ENCODE measurements at places on chromosomes 11 and 22.
A peak's percentile ranks its signal among the peaks of the same experiment; 100 is the strongest.

GRCh38 chr22:44604991-44605390, 97.0 kb upstream of the PRR5 start:
- DNase-seq: no peak

GRCh38 chr11:62857541-62857982, 18.2 kb upstream of the WDR74 start:
- no peak for DNase-seq

DNA sequence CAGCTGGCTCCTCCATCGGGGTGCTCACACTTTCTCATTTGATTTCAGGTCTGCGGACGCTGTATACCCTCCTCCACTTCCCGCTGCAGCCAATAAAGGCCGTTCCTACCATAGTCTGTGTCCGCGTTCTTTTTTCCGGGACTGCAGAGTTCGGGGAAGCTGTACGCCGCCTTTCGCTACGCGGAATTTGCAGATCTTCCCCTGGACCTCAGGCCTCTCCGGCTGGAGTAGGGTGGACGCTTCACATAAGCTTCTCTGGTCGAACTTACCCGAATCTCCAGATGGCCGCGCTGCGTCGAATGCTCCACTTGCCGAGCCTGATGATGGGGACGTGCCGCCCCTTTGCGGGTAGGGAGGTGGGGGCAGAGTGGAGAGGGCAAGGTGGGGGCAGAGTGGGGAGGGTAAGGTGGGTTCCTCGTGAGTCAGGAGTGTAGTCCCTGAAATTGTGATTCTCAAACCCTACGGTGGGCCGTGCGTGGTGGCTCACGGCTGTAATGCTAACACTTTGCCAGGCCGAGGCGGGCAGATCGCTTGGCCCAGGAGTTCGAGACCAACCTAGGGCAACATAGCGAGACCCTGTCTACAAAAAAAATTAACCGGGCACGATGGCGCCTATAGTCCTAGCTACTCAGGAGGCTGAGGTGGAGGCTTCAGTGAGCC, 617 bp downstream of the CSKMT start:
- peak; percentile 60 for DNase-seq

- DNase-seq: no peak
These were observed 531 bp downstream of the PIM3 start for GRCh38 chr22:49961005-49961600.

- DNase-seq: no peak
These were observed 15.9 kb downstream of the NEAT1 start for GRCh38 chr11:65438257-65439151.

DNA sequence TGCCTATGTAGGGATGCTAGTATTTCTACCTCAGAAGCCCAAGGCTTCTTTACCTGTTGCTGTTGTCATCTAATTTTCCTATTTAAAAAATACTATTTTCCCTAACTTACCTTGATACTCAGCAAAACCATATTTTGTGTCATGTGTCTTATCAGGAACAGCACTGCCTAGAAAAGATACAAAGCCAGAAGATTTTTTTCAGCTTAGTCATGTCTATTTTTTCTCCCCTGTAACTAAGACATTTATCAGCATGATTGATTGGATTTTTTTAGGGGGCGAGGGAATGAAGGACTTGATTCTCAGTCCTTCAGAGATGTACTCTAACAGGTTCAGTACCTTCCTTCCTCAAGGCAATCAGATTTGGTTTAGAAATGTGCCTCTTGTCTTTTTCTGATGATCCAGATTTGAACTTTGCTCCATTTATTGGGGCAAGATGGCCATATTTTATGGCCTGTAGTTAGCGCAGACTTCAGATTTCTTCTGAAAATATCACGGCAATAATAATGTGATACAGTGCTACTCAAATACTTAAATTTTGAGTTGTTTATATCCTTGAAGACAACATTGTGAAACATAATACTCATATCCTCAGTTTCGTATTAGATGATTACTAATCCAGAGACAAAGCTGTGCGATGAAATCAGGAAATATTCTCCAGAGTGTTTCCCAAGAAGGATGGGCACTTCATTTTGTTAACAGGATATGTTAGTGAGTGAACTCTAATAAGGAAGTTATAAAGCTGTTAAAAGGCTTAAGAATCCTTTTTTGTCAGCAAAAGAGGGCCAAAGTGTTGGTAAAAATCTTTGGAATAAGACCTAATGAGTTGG, 3.8 kb upstream of the PIK3IP1 start:
- no peak for DNase-seq

DNA sequence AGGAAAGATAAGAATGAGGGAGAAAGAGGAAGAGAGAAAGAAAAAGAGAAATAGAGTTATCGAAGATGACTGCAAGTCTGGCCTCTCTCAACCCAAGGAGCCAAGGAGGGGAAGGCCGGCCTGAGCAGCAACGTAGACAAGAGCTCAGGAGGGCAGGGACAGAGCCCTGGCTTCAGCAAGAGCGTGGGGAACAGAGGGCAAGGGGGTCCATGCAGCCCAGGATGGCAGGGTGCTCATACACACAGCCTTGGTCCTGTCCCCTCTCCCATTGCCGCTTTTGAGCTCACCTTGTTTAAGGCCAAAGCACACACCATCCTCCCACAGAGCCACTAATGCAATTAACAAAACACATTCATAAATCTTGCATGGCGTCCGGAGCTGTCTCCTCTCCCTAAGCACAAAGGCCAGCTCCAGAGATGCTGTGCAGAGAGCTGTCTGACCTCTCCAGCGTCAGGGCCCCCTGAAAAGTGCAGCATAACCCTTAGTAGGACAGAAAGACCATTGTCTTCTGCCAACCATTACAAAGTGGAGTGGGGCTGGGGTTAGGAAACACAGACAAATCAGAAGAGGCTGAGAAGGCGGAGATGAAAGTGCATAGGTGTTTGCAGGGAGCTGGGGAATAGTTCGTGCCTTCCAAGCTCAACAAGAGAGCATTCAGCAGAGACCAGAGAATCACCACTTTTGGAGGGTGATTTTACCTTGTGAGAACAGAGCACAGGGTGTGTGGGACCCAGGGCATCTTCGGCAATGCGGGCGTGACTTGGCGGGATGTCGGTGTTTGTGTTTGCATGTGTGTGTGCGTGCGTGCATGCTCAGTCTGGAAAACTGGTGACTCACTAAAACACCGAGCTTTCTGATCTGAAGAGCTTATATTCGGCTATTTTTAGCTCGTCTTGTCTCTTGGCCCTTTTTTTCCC, 28.2 kb upstream of the JAM3 start:
- DNase-seq: no peak

DNA sequence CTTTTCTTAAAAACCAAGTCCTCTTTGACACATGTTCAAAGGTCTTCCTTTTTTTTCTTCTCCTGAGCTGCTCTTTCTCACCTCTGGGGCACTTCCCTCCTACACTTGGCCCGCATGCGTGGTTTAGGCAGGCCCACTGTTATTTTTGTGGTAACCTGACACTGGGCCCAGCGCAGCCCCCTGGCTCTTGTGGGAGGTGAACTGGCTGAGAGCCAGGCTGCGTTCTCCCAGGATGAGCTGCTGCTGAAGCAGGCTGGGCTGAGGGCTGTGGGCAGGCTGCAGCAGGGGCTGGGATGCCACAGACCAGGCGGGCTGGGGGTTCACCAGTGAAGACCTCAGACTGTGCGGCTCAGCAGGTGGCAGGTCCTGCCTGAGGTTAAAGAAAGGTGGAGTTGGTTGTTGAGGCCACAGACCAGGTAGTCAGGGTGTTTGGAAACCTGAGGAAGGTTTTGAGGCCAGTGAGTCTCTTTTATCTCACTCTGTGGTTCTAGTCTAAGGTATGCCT, 72.4 kb downstream of the TEAD1 start:
- no peak for DNase-seq

DNA sequence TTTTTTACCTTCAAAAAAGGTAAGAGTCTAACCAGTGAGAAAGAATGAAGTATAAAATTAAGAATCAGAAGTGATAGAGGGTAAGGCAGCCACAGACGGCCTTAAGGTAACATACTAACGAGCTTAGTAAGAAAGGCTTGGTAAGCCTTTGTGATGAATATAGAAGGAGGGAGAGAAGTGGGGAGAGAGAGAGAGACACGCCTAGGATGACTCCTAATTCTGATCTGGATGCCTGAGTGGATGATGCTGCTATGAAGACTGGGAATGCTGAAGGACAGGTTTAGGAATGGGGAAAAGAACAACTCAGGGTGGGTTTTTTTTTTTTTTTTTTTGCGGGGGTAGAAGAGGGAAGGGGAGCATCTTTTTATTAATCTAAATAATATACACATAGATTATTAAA, 4.8 kb downstream of the FBXO3 start:
- DNase-seq: no peak

DNA sequence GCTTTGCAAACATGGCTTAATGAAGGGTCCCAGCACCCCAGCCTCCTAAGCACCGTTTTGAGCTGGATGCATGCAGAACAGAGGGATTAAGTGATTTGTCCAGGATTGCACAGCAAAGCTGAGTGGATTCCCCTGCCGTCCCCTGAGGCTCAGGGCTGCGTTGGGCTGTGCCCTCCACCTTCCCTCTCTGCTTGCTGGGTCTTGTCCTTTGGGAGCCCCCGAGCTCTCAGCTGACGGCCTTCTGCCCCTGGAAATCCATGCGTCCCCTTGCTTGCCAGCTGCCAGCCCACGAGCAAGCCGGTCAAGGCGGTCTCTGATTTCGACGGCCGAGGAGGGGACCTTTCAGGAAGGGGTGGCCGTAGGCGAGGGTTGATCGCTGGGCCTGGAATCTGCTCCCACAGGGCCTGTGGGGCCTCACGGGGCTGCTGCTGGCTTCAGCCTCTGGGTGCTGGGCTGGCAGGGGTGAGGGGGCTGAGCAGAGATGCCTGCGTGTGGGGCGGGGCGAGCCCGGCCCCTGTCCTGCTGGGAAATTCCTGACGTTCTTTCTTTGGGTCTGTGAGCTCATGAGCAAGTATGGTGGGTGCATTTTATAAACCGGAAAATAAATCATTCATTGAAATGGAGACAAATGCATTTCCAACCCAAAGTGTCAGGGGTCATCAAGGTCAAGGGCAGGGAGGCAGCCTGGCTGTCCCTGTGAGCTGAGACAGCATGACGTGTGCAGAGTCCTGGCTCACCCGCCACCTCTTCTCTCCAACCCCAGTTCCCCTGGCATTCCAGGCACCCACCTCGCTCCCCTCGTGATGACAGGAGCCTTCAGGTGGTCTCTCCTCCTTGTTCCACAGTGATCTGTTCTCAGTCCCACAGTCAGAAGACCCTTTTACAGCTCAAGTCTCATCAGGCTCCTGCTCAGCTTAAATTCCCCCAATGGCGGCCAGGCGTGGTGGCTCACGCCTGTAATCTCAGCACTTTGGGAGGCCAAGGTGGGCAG, 28.1 kb downstream of the FGF4 start:
- DNase-seq: no peak

GRCh38 chr11:11038352-11038751, 180.5 kb upstream of the ZBED5 start:
- DNase-seq: no peak

All from frontal cortex (tissue), 4 donors.